ENCODE measurements at places on chromosomes 6 and 20. TPM values are rescaled to one million over a fixed set of nuclear protein-coding genes. Genes with fewer than 3 reads are reported as not detected.

The MAP7 gene
- total RNA-seq = 3.3 TPM

The SULF2 gene
- 115 TPM for total RNA-seq

The MICB gene
- 4.1 TPM for total RNA-seq

The CDSN gene
- 0.22 TPM for total RNA-seq

The BLOC1S5 gene
- total RNA-seq = 8.4 TPM

The CPNE5 gene
- total RNA-seq = 0.29 TPM

The VWA7 gene
- 0.54 TPM for total RNA-seq

The C6orf163 gene
- total RNA-seq = 1.6 TPM

The BRD2 gene
- 213 TPM for total RNA-seq

The GPLD1 gene
- total RNA-seq = 0.75 TPM

The NANP gene
- total RNA-seq = 5.0 TPM

The RAB44 gene
- 0.14 TPM for total RNA-seq

All from astrocyte (in vitro differentiated cells and primary cell).